ENCODE measurements at places on chromosomes 7 and 10.

DNA sequence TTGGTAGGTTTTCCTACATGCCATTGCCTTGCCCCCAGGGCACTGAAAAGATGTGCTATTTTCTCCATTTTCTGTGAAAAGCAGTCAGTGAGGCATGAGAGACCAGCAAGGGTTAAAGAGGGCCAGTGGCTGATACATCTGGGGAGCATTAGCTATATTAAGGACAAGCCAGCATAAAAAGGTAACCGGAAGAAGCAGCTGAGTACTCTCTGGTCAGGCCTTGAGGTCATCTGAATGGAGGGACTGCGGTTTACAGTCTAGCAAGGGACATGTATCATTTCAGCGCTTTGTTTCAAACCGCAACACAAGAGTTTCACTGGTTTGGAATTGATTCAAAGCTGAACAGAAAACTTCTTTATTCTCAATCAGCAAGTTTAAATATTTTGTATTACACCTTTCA is 120.4 kb downstream of the EPDR1 start:
- no peak for DNase-seq

- no peak for DNase-seq
Observed at GRCh38 chr7:143002898-143003297, 24.0 kb downstream of the OR9A2 start.

DNA sequence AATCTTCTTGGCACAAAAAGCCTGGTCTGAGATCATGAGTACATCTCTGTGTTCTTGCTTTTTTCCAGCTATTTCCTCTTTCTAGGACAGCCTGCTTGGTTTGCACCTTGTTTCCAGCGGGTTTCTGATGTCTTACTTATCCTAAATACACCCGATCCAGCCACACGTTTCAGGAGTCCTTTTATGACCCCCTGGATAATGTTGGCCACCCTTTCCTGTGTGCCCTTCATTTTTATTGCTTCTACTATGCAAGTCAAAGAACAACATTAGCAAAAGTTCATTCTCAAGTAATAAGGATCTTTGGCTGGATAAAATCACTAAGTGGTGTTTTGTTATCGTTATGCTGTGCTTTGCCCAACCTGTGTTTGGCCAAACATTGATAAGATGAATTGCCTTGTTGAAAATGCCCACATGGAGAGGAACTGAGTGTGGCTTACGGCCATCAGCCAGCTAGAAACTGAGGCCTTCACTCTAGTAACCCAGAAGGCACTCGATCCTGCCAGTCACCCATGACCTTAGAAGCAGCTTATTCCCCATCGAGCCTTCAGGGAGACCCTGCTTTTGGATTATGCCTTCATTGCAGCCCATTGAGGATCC is 28.7 kb upstream of the AKR1C1 start:
- no peak for DNase-seq

DNA sequence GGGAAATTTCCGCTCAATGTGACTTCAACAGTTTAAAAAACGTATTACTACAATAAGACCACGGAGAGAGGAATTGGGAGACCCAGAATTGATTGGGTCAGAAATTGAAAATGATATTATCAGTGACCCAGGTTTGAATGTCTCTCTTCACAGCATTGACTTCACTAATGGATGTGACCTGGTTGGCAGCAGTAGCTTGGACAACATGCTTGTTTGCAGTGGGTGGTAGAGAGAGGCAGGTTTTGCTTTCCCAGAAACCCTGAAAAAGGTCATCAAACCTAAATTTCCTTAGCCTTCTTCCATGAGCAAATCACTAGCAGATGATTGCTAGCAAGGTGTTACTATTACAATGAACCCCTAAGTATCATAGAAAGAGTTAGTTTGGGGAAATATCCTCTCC is 89.7 kb upstream of the ANTXRL start:
- DNase-seq, result no peak

GRCh38 chr10:7445474-7446185 is 34.8 kb upstream of the SFMBT2 start:
- DNase-seq, result no peak

DNA sequence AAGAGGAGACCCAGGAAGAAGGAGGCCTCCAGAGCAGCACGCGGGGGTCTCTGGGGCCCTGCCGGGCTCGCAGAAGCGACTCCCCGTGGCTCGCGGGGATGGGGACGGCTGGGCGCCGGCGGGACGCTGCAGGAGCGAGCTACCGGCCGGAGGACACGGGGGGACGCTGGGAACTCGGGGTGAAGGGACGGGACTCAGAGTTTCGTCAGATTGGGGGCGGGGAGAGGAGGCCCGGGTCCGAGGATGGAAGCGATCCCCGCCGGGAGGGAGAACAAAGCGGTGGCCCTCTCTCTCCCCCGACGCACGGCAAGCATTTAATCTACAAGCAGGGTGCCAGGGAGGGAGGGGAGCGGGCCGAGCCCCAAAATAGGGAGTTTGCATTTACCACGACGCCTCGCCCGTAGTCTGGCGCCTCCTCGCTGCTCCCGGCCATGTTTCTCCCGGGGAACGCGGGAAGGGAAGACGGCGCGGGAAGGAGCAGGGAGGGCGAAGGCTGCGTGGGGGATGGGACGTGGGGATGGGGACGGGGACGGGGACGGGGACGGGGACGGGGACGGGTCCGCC is at the start of gene PRTFDC1:
PRTFDC1 (minus strand) TSS at position 464 of the 564 bp plus-strand sequence; CDS start at position 433, 31 bp downstream.
- DNase-seq, result no peak

GRCh38 chr10:131556061-131556896 is 244.8 kb upstream of the TCERG1L start:
- DNase-seq, result no peak

DNA sequence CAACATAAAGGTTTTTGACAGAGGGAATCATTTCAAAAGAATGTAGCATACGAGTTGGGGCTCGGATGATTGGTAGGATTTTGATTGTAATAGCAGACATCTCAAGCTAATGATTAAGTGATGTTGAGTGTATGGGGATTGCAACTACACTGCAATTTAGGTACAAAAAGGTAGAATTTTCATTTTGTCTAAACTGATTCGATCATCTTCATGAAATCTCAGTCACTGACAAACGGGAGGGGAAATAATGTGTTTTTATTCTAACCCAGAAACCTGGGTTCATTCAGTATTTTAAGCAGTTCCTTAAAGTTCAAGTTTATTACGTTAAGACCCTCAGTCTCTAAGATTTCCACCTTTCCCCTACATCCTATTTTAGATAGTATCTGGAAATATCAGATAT is 3.9 kb upstream of the PHYHIPL start:
- DNase-seq, result no peak

GRCh38 chr10:15737656-15738055 is 17.9 kb upstream of the ITGA8 start:
- no peak for DNase-seq

DNA sequence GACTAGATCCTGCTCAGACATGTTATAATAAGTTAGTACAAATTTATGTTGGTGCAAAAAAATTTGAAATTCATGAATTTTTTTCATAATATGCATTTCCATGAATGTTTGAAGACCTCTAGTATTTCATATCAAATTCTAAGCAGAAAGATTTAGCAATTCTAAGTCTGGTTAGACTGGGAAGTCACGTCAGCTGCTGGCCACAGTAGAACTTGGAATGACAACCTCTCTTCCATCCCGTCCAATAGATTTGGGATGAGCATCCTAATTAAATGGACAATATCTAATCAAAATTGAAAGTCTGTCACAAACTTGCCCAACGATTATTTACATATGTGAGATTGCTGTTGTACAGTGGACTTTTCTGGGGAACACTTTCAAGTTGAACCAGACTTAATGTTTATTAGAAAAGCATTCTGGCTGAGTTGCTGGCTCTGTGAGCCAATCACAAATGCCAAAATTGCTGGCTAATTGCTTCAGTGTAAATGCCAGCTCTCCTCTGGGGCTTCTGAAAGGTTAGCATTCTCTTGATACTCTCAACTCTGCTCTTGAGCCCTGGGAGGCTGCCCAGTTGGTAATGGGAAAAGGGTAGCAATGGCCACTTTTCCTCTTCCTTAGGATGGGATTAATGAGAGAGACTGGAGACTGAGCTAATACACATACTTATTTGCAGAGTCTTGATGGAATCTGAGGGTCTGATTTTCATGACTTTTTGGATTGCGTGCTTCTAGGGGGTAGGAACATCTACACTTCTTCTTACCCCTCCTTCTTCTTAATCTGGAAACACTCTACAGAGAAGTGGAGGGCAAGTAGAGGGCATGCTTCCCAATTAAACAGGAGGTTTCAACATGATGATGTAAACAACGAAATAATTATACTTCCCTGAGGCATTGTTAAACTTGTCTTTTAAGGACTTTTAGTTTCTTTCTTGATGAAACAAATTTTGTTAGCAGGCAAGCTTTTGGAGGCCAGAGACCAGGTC is 253.5 kb downstream of the BAMBI start:
- DNase-seq, result no peak

GRCh38 chr7:901388-902154 is 25.2 kb downstream of the GET4 start:
- DNase-seq, result peak; percentile 31

DNA sequence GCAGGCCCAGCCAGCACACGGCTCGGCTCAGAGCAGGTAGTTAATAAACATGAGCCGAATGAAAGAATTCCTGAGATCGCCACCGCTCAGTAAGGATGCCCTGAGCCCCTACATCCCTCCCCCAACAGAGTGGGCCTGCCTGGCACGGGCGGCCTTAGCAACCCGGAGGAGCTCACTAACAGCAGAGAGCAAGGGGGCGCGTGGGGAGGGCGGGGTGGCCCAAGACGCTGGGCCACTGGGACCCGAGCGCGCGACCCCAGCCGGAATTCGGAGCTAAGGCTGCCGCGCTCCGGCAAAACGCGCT is 403 bp upstream of the ENO4 start:
- DNase-seq, result no peak

- peak; percentile 52 for DNase-seq
Observed at GRCh38 chr7:30612658-30613265, 18.1 kb downstream of the GARS1 start.

DNA sequence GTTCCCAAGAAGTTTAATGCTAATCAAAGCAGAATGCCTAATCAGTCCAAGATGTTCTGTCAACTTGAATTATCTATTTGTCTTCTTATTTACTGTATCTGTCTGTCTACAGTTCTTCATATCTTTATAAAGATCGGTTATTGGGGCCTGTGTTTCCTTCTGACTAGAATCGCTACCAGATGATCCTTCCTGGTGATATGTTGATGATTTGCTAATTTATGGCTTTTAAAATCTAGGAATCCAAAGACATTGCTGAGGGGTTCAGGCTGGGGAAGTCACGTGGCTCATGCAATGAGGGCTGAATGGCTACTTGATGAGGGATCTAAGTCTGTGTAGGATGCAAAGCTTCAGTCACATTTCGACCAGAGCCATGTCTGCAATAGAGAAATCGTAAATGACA is 536.3 kb downstream of the KCNMA1 start:
- DNase-seq, result no peak

DNA sequence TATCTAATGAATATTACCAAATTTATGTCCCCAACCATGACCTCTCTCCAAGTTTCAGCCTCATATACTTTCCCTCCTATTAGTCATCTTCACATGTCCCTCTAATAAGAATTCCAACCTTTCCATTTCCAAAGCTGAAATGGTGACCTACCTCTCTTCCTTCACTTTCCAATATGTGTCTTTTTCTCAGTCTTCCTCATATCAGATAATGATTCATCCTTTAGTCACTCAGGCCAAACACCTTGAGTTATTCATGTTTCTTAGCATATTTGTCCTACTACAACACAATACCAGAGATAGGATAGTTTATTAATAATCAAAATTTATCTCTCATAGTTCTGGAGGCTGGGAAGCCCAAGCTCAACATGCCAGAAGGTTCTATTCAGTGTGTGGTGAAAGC is 318.5 kb upstream of the ZWINT start:
- no peak for DNase-seq

DNA sequence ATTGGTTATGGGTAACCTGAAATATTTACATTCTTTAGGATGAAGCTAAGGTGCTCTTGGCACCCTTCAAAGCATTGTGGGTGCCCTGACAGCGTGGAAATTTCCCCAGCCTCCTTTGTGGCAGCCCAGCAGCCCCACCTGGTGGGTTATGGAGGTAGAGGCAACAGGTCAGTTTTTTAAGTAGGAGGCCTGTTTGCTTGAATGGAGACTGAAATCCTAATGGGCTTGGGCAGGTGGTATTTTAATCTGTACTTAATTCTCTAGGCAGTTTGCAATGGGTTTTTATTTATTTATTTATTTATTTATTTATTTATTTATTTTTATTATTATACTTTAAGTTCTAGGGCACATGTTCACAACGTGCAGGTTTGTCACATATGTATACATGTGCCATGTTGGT is 139.4 kb downstream of the EPC1 start:
- DNase-seq, result no peak

DNA sequence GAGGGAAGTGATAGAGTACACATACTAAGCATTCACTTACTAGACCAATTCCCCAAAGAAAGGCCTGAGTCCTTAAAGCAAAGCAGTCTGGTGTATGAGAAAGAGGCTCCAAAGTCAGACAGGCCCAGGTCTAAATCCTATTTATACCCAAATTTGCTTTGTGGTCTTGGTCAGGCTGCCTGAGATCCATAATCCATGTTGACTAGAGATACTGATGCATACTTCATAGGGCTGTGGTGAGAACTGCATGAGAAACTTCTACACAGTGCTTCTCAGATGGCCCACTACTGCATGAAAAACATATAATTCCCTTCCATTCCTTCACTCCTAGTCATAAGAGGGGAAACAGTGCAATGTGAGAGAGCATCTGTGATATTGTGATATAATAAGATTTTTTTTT is 81.6 kb upstream of the SP4 start:
- DNase-seq, result no peak

DNA sequence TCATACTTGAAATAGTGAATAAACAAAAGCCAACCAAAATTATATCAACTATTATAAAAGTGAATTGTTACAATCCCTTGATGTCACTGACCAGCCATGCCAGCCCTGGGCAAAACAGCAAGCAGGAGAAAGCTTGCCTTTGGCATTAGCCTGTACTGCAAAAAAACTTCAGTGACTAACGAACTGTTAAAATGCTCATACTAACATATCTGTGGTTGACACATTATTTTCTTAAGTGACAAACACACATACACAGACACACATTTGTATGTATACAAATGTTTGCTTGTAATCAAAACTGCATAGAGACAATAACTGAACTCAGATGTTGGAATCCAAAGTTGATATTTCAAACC is 29.5 kb downstream of the CHCHD3 start:
- DNase-seq, result peak; percentile 17

DNA sequence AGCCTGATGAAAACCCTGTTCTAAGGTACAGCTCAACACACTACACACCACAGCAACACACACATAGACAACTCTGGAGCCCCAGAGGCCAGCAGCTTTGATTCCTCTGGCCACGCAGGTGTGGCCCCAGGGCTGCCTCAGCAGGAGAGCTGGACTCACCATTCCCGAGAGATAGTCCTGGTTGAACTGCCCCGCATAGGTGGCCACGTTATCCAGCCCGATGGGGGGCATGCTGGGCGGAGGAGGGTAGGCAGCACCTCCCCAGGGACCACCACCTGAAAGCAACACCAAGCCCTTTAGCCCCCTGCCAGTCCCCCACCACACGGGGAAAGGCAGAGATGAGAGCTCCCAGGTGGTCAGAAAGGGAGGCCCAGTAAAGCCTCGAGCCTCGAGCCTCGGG is 34.7 kb downstream of the ANXA11 start:
- no peak for DNase-seq
